ENCODE measurements at places on chromosomes 5 and 9.

DNA sequence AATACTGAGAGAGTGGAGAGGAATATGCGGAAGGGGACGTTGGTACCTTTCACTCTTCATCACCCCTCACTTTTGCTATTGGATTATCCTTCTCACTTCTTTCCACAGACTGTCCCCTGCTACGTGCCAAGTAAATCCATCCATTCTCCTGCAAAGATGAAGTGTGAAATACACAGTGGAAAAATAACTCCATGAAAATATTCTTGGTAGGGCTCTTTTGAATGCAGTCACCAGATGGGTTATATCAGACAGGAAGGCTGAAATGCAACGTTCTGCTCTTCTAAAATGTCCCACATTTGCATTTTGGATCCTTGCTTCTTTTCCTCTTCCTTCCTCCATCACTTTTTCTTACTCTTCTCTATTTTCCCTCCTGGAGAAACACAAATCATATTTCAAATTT is 510.3 kb upstream of the CLINT1 start:
- no peak for DNase-seq

GRCh38 chr9:88523056-88523455 is 11.9 kb upstream of the NXNL2 start:
- DNase-seq: no peak

- DNase-seq: peak; percentile 87
These were observed 118.1 kb upstream of the SMIM23 start for GRCh38 chr5:171667341-171668096.

- DNase-seq: no peak
These were observed 31.3 kb upstream of the IFNE start for GRCh38 chr9:21513431-21513830.

DNA sequence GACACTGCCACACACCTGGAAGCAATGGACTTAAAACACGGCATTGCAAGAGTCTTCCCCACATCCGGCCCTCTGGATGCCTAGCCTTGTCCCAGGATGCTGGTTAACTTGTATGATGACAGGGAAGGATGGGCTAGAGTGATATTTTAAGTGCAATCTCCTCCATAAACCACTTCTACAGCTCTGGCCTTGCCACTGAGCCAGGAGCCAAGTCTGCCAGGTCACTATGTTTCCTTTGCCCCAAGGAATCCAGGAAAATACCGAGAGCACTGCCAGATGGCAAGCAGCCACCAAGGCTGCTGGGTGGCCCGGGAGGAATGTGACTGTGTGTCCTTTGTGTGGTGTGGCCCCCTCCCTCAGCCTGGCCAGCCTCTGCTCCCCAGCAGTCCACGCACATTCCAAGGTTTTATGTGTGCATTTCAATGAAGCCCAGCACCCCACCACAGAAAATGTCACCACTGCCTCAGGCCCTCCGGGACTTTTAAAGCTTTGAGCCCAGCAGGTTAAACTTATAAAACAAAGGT is 106.0 kb downstream of the FRMD3 start:
- peak; percentile 63 for DNase-seq

DNA sequence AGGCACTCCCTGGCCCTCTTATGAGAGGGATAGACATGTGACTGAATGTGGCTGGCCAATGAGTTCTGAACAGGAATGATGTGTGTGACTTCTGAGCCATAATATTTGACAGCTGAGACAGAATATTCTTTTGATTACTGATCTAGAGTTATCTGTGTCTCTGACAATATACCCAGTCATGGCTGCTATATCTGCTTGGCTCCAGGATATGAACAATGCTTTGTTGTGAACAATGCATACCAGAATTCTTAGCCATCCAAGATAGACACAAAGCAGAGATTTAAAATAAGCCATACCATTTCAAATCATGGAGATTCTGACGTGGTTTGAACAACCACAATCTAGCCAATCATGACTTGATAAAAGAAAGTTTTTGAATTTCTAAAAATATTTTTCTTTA is 840.3 kb upstream of the SEMA6A start:
- DNase-seq: no peak

Measured in AG08396 (cell line).